ENCODE measurements at places on chromosomes 12 and 14. TPM values are rescaled to one million over a fixed set of nuclear protein-coding genes. Genes with fewer than 3 reads are reported as not detected.

GRCh38 chr14:58677996-58678395, 40.2 kb downstream of the DACT1 start:
- H3K27me3 ChIP-seq, result no peaks in the 10 kb centered on the region
- no peak overlapping the region for H3K4me3 ChIP-seq
- H3K27ac ChIP-seq, result no peak overlapping the region
- no peaks in the 10 kb centered on the region for H3K4me1 ChIP-seq
- H3K36me3 ChIP-seq, result no peaks in the 10 kb centered on the region

GRCh38 chr14:86083616-86084015, 553.7 kb downstream of the FLRT2 start:
- H3K4me3 ChIP-seq, result no peak overlapping the region
- no peak overlapping the region for H3K27ac ChIP-seq
- H3K36me3 ChIP-seq, result no peaks in the 10 kb centered on the region

DNA sequence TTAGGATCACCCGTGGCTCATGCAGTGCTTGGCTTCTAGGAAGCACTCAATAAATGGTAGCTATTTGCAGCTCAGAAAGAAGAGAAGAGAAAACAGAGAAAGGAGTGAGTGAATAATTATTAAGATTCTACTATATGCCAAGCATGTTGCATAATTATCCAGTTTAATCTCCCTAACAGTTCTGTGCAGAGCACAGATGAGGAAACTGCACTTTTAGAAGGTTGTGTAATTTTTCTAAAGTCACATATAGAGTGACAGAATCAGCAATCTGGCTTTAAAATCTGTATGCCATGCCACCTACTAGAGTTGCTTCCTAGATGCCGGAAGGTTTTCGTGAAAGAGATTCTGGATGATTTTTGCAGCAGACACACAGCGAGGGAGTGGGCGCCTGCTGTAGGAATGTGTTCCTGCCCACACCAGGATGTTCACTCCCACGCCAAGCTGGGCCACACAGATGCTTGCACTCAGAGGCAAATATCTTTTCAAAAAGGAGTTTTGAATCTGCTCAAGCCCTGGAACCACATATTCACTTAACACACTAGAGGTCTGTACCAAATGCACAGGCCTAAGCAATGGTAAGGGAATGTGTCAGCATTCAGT, 50.2 kb upstream of the SMCO2 start:
- no peak overlapping the region for H3K27ac ChIP-seq
- no peak for DNase-seq
- H3K27me3 ChIP-seq, result no peaks in the 10 kb centered on the region
- H3K4me3 ChIP-seq, result no peak overlapping the region

KCNMB4 gene
- 0.67 TPM for total RNA-seq

GRCh38 chr12:95802482-95803270, 12.1 kb upstream of the NTN4 start:
- no peaks in the 10 kb centered on the region for H3K36me3 ChIP-seq
- DNase-seq, result no peak
- H3K4me3 ChIP-seq, result no peak overlapping the region
- no peak overlapping the region for H3K27ac ChIP-seq

PPP1R36 gene
- not detected for total RNA-seq

SLC38A4 gene
- not detected for total RNA-seq

DNA sequence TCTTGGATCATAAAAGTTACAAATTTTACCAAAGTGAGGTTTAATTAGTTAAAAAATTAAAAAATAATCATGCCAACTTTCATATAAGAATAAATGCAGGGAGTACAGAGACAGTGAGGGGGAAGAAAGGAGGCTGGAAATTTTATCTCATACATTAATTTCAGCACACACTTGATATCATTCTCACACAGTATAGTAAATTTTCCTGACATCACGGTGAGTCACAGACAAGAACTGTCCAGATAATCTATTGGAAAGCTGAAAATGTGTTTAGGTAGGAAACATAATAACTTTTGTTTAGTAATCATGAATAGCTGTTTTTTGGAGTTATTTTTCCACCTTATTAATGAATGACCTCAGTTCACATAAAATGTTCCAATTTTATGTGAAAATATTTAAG, 1204.8 kb downstream of the GALC start:
- H3K36me3 ChIP-seq, result no peaks in the 10 kb centered on the region
- H3K4me1 ChIP-seq, result no peaks in the 10 kb centered on the region
- no peak for DNase-seq
- H3K27me3 ChIP-seq, result no peaks in the 10 kb centered on the region
- H3K27ac ChIP-seq, result no peak overlapping the region

DNA sequence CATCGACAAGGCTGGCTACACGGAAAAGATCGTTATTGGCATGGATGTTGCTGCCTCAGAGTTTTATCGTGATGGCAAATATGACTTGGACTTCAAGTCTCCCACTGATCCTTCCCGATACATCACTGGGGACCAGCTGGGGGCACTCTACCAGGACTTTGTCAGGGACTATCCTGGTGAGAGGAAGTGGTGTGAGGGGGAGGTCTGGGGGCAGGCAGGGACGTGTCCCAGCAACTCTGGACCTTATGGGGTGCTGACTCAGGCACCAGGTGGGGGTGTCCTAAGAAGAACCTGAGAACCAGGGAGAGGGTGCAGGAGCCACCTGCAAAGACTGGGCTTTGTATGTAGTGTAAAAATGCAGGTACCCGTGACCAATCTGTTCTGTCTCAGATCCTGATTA, 5.2 kb downstream of the ENO2 start:
- no peak for DNase-seq
- no peaks in the 10 kb centered on the region for H3K27me3 ChIP-seq
- no peak overlapping the region for H3K27ac ChIP-seq
- peaks cover 21% of the 10 kb centered on the region for H3K4me1 ChIP-seq
- no peak overlapping the region for H3K4me3 ChIP-seq

DNA sequence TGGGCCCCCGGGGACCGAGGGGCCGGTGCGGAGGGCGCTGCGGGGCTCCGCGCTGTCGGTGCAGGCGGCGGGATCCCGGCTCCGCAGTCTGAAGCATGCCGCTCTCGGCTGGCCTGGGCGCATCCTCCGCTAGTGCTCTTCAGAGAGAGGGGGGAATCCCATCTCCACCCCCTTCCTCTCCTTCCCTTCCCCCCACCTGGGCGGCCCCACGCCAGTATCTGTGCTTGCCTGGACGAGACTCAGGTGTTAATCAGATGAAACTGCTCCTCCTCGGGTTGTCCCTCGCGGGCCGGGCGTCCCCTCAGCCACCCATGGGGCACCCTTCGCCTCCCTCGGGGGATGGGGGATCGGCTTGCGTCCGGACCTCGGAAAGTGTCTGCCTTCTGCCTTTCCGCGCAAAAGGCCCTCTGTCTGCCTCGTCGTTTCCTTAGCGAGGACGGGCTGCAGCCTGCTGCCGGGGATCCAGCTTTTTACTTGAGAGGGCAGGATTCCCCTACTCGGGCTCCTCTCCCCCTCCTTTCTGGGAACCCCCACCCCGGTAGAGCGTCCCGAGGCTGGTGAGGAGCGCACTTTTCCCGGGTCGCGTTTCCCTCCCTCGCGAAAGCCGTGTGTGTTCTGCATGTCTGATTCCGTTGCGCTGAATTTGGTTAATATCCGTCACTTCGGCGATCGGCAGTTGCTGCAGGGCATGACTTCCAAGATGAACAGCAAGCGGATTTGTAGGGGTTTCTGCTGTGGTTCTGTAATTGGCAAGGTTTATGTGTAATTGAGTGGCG, 1.1 kb downstream of the GPHN start:
- no peaks in the 10 kb centered on the region for H3K36me3 ChIP-seq
- peak; percentile 50 for DNase-seq
- H3K27ac ChIP-seq, result peak overlapping the region; percentile 73
- no peaks in the 10 kb centered on the region for H3K27me3 ChIP-seq
- H3K4me3 ChIP-seq, result peak overlapping the region; percentile 48
- peaks cover 40% of the 10 kb centered on the region for H3K4me1 ChIP-seq

DNA sequence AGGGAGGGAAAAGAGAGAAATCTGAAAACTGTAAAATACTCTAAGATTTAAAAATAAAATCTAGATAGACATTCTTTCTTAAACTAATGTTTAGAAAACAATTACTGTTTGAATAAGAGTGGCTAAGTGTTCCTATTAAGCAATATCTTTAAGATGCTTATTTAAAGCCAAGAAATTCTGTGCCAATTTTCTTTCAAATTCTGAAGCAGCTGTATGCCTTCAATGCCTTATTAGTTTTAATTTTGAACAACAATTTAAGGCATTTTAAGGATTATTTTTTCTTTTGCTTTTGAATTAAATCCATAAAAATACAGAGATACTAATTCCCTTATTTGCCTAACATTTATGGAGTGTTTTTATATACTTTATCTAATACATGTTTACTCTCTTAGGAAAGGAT, 50.3 kb upstream of the KITLG start:
- H3K4me1 ChIP-seq, result no peaks in the 10 kb centered on the region
- no peaks in the 10 kb centered on the region for H3K36me3 ChIP-seq
- no peak for DNase-seq
- H3K4me3 ChIP-seq, result no peak overlapping the region

DNA sequence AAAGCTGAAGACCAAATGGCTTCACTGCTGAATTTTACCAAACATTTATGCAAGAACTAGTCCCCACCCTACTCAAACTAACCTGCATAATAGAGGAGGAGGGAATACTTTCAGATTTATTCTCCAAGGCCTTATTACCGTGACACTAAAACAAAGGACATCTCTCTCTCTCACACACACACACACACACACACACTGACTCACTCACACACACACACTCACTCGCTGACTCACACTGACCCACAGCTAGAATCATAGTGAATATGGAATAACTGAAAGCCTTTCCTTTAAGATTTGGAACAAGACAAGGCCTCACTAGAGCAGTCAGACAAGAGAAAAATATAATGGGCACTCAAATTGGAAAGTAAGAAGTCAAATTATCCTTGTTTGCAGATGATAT, 1014.1 kb downstream of the TMTC2 start:
- no peaks in the 10 kb centered on the region for H3K27me3 ChIP-seq
- no peak overlapping the region for H3K4me3 ChIP-seq
- H3K27ac ChIP-seq, result no peak overlapping the region
- no peak for DNase-seq

OR4E2 gene
- total RNA-seq, result not detected

GLT1D1 gene
- total RNA-seq, result not detected

- H3K4me3 ChIP-seq, result no peak overlapping the region
- H3K27me3 ChIP-seq, result no peaks in the 10 kb centered on the region
- no peaks in the 10 kb centered on the region for H3K4me1 ChIP-seq
- no peak overlapping the region for H3K27ac ChIP-seq
These were observed 57.1 kb downstream of the METTL25 start for GRCh38 chr12:82415402-82415801.

DNA sequence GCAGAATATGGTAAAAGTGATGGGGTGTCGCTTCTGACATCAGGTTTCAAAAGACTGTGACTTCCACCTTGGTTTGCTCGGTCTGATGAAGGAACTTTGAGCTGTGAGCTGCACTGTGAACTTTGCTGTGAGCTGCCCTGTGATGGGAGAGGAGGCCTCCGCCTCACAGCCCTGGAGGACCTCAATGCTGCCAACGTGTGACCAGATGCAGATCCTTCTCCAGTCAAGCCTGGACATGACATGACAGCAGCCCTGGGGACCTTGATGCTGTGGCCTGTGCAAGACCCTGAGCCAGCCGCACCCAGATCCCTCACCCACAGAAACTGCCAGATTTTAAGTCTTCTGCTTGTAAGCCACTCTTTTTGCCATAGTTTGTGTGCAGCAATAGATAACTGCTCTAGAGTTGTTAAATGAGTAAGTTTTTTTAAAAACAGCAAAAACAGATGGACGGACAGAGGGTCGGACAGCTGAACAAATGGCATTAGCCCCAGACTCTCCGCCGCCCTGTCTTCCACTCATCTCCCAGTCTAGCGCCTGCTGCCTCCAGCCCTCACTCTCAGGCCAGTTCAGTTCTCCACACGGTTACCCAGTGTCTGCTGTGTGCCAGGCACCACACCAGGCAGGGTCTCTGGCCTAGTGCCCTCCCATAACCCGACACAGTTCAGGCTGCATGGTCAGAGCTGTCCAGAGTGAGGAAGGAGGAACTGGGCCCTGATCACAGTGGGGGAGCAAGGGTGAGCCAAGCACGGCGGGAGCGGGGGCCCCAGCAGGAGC, 13.1 kb upstream of the LRTM2 start:
- H3K36me3 ChIP-seq, result no peaks in the 10 kb centered on the region
- no peak overlapping the region for H3K27ac ChIP-seq
- H3K4me1 ChIP-seq, result peaks cover 36% of the 10 kb centered on the region
- no peak overlapping the region for H3K4me3 ChIP-seq
- DNase-seq, result no peak

PLEKHA5 gene
- total RNA-seq, result 15.6 TPM

DNA sequence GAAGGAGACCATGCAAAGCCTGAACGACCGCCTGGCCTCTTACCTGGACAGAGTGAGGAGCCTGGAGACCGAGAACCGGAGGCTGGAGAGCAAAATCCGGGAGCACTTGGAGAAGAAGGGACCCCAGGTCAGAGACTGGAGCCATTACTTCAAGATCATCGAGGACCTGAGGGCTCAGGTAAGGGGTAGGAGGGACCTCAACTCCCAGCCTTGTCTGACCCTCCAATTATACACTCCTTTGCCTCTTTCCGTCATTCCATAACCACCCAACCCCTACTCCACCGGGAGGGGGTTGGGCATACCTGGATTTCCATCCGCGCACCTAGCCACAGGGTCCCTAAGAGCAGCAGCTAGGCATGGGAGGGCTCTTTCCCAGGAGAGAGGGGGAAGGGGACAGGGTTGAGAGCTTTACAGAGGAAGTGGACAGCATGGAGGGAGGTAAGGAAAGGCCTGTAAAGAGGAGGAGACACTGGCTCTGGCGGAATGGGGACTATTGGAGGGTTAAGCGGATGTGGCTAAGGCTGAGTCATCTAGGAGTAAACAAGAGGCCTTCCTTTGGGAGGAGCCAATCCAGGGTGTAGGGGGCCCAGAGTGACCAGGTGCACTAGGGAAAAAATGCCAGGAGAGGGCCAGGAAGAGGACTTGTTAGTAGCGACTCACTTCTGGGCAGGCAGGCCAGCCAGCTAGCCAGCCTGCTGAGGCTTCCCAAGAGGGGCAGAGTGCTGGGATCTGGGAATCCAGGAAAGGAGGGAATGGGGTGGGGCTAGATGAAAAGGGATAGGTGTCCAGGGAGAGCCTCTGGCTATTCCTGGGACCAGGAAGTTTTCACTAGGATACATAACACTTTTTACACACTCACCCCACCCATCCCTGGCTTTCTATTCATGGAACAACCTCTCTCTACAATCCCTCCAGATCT, 754 bp downstream of the KRT18 start:
- H3K4me1 ChIP-seq, result peaks cover 8% of the 10 kb centered on the region
- H3K4me3 ChIP-seq, result peak overlapping the region; percentile 66
- DNase-seq, result no peak
- no peaks in the 10 kb centered on the region for H3K36me3 ChIP-seq

ESRRB gene
- not detected for total RNA-seq

SSTR1 gene
- not detected for total RNA-seq

- no peaks in the 10 kb centered on the region for H3K27me3 ChIP-seq
- H3K4me1 ChIP-seq, result no peaks in the 10 kb centered on the region
- no peaks in the 10 kb centered on the region for H3K36me3 ChIP-seq
These were observed 855.2 kb downstream of the FSCB start for GRCh38 chr14:43651896-43652295.

DNA sequence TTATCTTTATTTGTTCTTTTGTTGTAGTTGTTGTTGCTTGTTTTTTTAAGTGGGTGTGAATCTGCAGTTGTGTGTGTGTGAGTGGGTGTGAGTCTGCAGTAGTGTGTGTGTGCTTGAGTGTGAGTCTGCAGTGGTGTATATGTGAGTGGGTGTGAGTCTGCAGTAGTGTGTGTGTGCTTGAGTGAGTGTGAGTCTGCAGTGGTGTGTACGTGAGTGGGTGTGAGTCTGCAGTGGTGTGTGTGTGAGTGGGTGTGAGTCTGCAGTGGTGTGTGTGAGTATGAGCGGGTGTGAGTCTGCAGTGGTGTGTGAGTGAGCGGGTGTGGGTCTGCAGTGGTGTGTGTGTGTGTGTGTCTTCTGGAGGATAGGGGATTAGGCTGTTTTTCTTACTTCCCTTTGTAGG, 1186.8 kb upstream of the SEL1L start:
- no peaks in the 10 kb centered on the region for H3K36me3 ChIP-seq
- H3K27ac ChIP-seq, result no peak overlapping the region
- no peaks in the 10 kb centered on the region for H3K4me1 ChIP-seq
- H3K4me3 ChIP-seq, result no peak overlapping the region
- no peaks in the 10 kb centered on the region for H3K27me3 ChIP-seq
- no peak for DNase-seq
